Heart right ventricle (tissue), 16 donors: ENCODE measurements at places on chromosomes 4 and X.

DNA sequence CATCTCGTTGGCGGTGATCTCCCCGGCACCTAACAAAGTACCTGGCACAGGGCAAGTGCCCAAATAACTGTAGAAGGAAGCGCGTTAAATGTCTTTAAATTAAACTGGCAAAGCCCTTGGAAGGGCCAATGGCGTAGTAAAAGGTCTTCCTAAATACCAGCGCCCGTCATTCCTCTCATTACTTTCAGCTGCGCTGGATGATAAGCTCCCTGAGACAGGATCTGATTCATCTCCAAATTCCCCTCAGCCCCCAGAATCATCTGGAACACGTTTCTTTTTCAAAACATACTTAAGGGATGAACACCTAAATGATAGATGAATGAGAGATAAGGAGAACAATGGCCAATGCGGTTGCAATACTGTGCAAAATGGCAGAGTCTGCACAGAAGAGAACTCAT lies 95.1 kb downstream of the AFAP1 start:
- DNase-seq: no peak

DNA sequence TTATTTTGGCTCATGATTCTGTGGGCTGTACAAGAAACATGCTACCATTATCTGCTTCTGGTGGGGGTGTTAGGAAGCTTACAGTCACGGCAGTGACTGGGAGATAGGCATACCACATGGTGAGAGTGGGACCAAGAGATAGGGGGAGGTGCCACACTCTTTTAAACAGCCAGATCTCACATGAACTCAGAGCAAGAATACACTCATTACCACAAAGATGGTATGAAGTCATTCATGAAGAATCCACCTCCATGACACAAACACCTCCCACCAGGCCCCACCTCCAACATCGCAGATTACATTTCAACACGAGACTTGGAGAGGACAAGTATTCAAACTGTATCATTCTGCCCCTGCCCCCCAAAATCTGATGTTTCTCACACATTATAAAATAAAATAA lies 2396.7 kb downstream of the PCDH7 start:
- no peak overlapping the region for H3K4me3 ChIP-seq
- DNase-seq: no peak
- H3K36me3 ChIP-seq: no peaks in the 10 kb centered on the region
- H3K27ac ChIP-seq: no peak overlapping the region

- H3K27ac ChIP-seq: no peak overlapping the region
- H3K27me3 ChIP-seq: no peaks in the 10 kb centered on the region
- no peak overlapping the region for H3K4me3 ChIP-seq
- no peak for DNase-seq
- H3K4me1 ChIP-seq: no peaks in the 10 kb centered on the region
- peaks cover 11% of the 10 kb centered on the region for H3K36me3 ChIP-seq
Measured at GRCh38 chr4:48403779-48404178, 62.5 kb downstream of the SLAIN2 start.

- no peaks in the 10 kb centered on the region for H3K36me3 ChIP-seq
- H3K4me3 ChIP-seq: no peak overlapping the region
- H3K27ac ChIP-seq: no peak overlapping the region
- DNase-seq: no peak
- no peaks in the 10 kb centered on the region for H3K27me3 ChIP-seq
Measured at GRCh38 chrX:49767236-49767635, 61.9 kb upstream of the PAGE4 start.

DNA sequence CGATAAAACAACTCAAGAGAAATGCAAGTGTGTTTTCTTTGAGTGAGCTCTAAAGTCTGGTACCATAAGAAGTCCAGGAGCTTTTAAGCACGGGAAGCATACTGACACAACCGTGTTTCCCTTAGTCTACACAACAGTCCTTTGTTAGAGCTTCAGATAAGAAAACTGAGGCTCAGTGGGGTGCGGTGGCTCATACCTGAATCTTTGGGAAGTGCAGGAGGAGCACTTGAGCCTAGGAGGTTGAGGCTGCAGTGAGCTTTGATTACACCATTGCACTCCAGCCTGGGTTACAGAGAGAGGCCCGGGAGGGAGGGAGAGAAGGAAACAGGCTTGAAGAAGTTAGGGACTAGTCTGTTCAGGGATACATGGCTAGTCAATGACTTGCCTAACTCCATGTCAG lies 21.9 kb downstream of the LEF1 start:
- no peaks in the 10 kb centered on the region for H3K36me3 ChIP-seq
- no peak for DNase-seq
- no peak overlapping the region for H3K4me3 ChIP-seq
- H3K27ac ChIP-seq: no peak overlapping the region
- peaks cover 5% of the 10 kb centered on the region for H3K4me1 ChIP-seq

DNA sequence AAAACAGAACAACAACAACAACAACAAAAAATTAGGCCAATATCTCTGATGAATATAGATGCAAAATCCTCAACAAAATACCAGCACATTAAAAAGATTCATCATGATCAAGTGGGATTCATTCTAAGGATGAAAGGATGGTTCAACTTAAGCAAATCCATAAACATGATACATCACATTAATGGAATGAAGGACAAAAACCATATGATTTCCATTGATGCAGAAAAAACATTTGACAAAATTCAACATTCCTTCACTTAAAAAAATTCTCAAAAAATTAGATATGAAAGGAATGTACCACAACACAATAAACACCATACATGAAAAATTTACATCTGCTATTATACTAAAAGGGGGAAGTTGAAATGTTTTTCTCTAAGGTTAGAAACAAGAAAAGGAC lies 103.3 kb downstream of the IL15 start:
- no peak for DNase-seq
- no peaks in the 10 kb centered on the region for H3K4me1 ChIP-seq
- no peaks in the 10 kb centered on the region for H3K27me3 ChIP-seq
- no peak overlapping the region for H3K27ac ChIP-seq
- H3K36me3 ChIP-seq: no peaks in the 10 kb centered on the region

DNA sequence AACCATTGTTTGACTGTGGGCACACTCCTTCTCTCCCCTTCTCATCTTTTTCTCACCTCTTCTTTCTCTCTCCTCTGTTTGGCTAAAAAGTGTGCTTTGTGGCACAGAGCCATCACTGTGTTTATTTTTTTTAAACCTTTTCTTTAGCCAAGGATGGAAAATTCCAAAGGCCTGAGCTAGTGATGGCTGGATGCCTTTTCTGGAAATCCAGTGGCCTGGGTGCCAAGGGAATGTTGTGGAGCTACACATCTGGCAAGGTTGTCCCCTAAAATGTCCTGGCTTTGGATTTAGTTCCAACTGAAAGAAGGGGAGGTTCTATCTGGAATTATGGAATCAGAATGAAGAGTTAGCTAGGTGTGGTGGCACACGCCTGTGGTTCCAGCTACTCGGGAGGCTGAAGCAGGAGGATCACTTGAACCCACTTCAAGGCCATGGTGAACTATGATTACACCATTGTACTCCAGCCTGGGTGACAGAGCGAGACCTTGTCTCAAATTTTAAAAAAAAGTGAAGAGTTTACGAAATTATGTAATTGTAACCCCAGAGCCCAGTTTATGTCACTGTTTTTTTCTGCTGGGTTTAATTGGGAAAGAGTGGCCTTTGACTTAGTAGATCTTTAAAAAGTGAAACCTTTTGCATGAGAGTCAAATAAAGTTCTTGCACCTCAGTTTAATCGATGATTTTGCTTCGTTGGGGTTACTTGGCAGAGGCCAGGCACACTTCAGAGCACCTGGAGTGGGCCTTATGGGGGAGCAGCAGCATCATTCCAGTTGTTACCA lies 17.7 kb downstream of the DOCK11 start:
- no peaks in the 10 kb centered on the region for H3K27me3 ChIP-seq
- DNase-seq: no peak
- H3K27ac ChIP-seq: no peak overlapping the region
- no peaks in the 10 kb centered on the region for H3K36me3 ChIP-seq

DNA sequence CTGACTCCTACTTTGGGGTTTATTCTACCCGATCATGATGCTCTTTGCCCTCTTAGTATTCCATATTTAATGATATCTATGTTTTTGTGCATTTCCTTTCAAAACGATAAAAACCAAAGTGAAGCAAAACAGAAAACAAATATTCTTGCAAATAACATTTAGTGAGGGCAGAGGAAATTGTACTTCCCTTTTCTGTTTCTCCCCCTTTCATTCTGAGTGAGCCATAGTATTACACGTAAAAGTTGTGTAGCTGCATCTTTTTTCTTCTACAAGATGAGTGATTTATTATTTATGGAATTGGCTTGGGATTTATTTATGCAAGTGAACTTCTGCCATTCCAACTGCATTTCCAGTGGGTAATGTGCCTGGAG lies 109.9 kb downstream of the AFF2 start:
- no peaks in the 10 kb centered on the region for H3K4me1 ChIP-seq
- no peak overlapping the region for H3K4me3 ChIP-seq
- no peaks in the 10 kb centered on the region for H3K36me3 ChIP-seq
- no peaks in the 10 kb centered on the region for H3K27me3 ChIP-seq
- DNase-seq: no peak
- no peak overlapping the region for H3K27ac ChIP-seq

DNA sequence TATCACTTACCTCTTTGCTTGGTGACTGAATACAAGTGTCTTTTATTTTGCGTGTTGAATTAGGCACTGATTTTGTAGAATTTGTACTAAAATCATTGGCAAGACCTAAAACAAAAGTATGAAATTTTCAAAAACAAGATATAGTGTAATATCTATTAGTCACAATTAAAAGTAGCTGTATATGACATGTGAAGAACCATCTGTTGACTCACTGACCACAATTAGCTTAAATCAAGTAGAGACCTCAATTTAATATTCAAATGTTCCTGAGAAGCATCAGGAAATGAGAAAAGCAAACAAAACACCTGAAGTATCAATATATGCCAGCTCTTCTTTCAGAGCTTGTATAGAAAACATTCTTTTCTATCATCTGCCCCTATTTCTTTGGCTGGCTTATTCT lies 5.5 kb downstream of the CENPC start:
- no peak overlapping the region for H3K27ac ChIP-seq
- no peak overlapping the region for H3K4me3 ChIP-seq
- no peaks in the 10 kb centered on the region for H3K27me3 ChIP-seq
- H3K4me1 ChIP-seq: peaks cover 31% of the 10 kb centered on the region
- no peak for DNase-seq
- H3K36me3 ChIP-seq: peaks cover 88% of the 10 kb centered on the region

DNA sequence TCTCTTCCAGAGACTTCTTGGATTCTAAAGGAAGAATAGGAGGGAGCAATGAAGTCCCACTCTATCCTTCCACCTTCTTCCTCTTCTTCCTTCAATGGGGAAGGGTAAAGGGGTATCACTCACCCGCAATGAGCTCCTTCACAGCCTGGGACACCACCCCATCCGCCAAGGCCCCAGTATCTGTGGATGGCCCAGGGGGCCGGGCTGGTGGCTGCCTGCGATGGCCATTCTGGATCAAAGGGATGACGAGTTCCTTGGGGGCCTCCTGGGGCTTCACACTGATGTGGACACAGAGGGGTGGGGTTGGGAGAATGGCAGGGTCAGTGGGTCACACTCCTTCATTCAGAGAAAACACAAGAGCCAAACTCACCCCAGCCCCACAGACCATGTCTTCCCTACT lies 1.0 kb downstream of the GPKOW start:
- H3K4me1 ChIP-seq: peaks cover 9% of the 10 kb centered on the region
- H3K27ac ChIP-seq: no peak overlapping the region
- peak overlapping the region; percentile 92 for H3K4me3 ChIP-seq
- no peaks in the 10 kb centered on the region for H3K27me3 ChIP-seq
- DNase-seq: no peak

DNA sequence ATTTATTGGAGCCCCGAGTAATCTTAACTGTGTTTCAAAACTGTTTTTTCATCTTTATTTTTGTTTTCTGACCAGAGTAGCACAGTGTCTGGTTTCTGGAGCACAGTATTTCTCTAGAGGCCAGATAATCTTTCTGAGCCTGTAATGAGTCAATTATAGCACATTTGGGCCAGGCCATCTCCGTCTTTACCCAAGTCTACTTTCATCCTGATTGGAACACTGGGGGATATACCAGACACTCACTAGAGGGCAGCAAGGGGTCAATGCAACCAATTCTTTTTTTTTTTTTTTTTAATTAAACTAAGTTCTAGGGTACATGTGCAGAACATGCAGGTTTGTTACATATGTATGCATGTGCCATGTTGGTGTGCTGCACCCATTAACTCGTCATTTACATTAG lies 282.0 kb downstream of the ARHGAP24 start:
- no peaks in the 10 kb centered on the region for H3K27me3 ChIP-seq
- H3K4me1 ChIP-seq: peaks cover 15% of the 10 kb centered on the region
- no peaks in the 10 kb centered on the region for H3K36me3 ChIP-seq

- H3K27me3 ChIP-seq: peaks cover 10% of the 10 kb centered on the region
- H3K4me3 ChIP-seq: no peak overlapping the region
- no peaks in the 10 kb centered on the region for H3K36me3 ChIP-seq
- no peak for DNase-seq
- no peak overlapping the region for H3K27ac ChIP-seq
- peaks cover 8% of the 10 kb centered on the region for H3K4me1 ChIP-seq
Measured at GRCh38 chr4:47933840-47934239, 19.5 kb upstream of the NFXL1 start.

DNA sequence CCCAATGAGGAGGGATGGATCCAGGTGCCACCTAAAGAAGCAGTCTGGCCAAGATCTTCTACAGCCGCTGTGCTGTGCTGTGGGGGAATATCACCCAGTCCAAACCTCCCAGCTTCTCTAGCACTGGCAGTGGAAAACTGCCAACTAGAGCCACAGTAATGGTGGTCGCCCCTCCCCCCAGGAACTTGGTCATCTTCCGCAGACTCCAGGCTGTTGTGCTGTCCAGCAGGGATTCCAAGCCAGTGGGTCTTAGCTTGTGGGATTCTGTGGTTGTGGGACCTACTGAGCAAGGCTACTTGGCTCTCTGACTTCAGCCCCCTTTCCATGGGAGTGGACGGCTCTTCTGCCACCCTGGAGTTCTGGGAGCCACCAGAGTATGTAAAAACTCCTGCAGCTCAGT lies 18.2 kb downstream of the GPRASP1 start:
- H3K27me3 ChIP-seq: no peaks in the 10 kb centered on the region
- no peaks in the 10 kb centered on the region for H3K36me3 ChIP-seq
- no peak overlapping the region for H3K4me3 ChIP-seq
- no peak for DNase-seq
- no peaks in the 10 kb centered on the region for H3K4me1 ChIP-seq

DNA sequence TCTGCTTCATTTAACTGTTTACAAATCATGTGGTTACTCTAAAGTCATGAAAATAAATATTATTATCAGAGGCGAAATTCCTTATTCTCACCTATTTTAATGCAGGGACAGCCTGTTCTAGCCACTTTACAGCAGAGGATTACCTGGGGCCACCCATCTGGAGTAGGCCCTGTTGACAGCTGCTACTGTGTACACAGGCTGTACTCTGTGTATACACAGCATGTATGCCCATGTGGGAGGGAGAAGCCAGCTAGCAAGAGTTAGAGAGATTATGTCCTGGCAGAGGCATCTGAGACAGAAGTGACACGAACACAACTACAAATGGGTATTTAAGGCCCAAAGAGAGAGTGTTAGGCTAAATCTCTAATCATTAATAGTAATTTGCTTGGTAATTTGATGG lies 62.1 kb downstream of the GPRIN3 start:
- no peak overlapping the region for H3K27ac ChIP-seq
- DNase-seq: no peak
- no peak overlapping the region for H3K4me3 ChIP-seq
- no peaks in the 10 kb centered on the region for H3K36me3 ChIP-seq
- H3K27me3 ChIP-seq: no peaks in the 10 kb centered on the region
- H3K4me1 ChIP-seq: no peaks in the 10 kb centered on the region

GRCh38 chr4:186627226-186627865 lies 72.0 kb upstream of the MTNR1A start:
- H3K4me1 ChIP-seq: peaks cover 28% of the 10 kb centered on the region
- H3K4me3 ChIP-seq: no peak overlapping the region
- no peaks in the 10 kb centered on the region for H3K36me3 ChIP-seq
- no peak overlapping the region for H3K27ac ChIP-seq
- no peak for DNase-seq
- H3K27me3 ChIP-seq: no peaks in the 10 kb centered on the region
